AG08395 (cell line): ENCODE measurements at places on chromosomes 6 and 20.

- DNase-seq, result no peak
Observed at GRCh38 chr6:741410-742339, 48.7 kb upstream of the EXOC2 start.

GRCh38 chr6:21033575-21034026, 499.3 kb downstream of the CDKAL1 start:
- peak; percentile 82 for DNase-seq

- peak; percentile 44 for DNase-seq
Observed at GRCh38 chr6:135938576-135939207, 87.2 kb downstream of the PDE7B start.

- DNase-seq, result no peak
Observed at GRCh38 chr6:40588480-40588879, 1.3 kb upstream of the LRFN2 start.

DNA sequence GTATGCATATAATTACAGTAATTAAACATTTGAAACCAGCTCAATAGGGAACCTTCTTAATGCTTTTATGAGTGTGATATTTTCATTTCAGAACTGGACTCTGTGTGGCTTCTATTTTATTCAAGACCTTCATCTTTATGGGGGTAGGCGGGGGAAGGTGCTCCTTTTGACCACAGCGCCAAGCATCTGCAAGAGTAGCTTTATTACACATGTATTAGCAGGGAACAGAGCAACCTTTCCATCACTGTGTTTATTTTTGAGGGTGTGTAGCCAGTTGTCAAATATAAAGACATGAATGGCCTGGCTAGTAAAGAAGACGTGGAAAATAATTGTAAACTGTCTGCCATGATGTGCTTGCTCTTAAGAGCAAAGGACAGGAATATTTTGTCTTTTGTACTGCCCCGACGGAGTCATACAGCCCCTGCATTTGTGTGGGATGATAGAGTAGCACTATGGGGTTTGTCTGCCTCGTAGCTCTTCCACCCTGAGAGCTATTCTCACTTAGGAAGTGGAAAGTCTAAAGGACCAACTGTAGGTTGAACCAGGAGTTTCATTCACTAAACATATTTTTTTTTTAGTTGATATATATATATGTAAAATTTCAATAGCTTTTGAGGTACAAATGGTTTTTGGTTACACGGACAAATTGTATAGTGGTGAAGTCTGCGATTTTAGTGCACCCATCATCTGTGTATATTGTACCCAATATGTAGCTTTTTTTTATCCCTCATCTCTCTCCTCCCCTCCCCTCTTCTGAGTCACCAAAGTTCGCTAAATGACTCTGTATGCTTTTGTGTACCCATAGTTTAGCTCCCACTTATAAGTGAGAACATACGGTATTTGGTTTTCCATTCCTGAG, 91.2 kb downstream of the CARMIL1 start:
- DNase-seq, result no peak

DNA sequence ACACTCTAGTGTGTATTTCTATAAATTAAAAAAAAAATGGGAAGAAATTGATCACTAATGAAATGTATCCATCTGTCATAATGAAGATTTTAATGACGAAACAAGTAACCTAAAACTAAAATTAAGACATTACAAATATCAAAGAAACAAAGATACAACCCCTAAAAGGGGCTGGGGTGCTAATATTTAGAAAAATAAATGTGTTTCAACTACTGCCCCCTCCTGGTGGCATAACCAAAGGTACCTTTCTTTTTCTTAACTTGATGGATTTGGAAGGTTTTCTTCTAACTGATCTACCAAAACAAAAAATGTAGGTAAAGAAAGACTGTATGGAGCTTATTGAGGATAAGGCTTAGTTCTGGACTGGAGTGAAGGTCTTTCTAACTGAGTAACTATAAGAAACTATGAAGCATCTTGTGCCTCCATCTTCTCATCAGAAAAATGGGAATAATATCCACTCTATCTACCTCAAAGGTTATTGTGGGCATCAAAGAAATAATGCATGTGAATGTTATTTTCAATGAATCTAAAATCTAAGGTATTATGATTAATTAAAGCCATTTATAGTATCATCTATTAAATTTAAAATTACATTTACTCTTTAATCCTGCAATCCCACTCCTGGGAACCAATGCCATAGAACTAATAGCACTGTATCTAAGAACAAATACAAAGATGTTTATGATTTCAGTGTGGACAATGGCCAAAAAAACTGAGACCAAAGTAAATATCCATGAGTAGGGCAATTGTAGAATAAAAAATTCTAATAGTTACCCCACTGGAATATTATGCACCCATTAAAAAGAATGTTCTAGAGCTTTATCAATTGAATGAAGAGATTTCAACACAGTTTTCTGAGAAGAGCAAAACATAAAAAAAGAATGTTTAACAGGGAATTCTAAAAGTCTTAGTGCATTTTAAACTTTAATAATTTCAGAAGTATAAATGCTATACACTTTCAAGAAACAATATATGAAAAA, 117.2 kb downstream of the BACH2 start:
- no peak for DNase-seq

DNA sequence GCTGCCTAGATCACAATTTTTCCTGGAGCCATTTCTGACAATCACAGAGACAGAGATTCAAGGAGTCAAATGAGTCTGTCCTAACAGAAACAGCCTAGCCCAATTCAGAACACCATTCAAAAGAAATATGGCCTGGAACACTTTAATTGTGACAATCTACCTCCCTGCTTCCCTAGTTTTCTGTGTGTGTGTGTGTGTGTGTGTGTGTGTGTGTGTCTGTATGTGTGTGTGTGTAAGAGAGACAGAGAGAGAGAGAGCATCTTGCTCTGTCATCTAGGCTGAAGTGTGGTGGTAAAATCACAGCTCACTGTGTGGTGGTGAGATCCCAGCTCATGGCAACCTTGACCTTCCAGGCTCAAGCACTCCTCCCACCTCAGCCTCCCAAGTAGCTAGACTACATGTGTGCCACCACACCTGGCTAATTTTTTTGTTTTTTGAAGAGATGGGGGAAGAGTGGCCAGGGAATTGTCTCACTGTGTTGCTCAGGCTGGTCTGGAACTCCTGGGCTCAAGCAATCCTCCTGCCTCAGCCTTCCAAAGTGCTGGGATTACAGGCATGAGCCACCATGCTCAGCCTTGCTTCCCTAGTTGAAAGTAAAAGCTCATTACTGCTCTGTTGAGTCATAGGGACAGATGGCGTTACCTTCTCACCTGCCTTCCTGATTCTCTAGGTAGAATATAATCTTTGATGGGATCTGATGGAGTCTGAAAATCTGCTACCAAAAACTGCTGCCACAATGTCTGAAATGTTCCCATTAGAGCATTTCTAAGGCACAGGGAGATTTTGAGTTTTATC, 89.6 kb upstream of the BEND6 start:
- DNase-seq, result no peak

- DNase-seq, result peak; percentile 7
Observed at GRCh38 chr6:72689107-72689954, 67.5 kb downstream of the KCNQ5 start.

GRCh38 chr6:23559587-23560343, 566.2 kb upstream of the NRSN1 start:
- DNase-seq, result no peak

DNA sequence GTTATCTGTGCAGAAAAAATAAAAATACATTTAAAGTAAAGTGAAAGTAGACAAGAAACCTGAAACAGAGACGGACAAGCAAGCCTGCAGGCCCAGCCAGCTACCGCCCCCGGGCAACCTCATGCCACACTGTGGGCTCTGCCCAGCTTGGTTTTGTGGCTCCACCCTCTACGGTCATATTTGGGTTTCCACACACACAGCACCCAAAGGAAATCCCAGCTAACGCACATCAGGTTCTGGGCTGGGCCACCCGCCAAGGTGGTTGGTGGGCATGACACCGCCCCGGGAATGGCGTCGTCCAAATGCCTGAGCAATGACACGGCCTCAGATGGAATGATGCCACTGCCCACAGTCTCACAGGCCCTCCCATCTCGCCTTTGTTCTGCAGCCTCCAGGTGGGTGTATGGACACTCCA, 22.9 kb downstream of the FAM110A start:
- DNase-seq, result peak; percentile 77

DNA sequence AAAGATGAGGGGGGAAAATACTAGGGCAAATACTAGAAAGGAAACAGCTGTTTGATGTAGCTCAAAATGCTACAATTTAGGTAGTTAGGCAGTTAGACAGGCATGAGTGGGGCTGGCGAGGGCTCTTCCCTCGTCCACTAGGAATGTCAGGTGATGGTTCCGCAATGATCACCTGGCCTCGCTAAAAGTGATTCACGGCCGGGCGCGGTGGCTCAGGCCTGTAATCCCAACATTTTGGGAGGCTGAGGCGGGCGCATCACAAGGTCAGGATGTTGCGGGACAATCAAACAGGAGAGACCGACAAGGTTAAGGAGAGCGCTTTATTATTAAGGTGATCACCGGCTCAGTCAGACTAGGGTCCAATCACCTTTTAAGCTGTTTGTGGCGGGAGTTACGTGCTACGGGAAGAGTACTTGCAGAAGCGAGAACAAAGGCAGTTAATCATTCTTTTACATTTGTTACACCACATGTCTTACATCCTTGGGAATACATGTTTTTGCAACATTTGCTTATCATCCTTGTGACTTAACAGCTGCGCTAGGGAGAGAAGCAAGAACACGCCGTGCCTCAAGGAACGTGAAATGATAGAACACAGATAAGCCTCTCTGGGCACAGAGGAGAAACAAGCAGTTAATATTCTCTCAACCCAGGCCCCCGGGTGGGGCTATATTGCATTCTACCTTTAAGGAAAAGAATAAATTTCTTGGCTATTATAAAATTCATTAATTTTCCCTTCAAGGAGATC, 1025.4 kb downstream of the EYS start:
- no peak for DNase-seq

- DNase-seq, result no peak
Observed at GRCh38 chr6:101980924-101981323, 587.4 kb downstream of the GRIK2 start.

DNA sequence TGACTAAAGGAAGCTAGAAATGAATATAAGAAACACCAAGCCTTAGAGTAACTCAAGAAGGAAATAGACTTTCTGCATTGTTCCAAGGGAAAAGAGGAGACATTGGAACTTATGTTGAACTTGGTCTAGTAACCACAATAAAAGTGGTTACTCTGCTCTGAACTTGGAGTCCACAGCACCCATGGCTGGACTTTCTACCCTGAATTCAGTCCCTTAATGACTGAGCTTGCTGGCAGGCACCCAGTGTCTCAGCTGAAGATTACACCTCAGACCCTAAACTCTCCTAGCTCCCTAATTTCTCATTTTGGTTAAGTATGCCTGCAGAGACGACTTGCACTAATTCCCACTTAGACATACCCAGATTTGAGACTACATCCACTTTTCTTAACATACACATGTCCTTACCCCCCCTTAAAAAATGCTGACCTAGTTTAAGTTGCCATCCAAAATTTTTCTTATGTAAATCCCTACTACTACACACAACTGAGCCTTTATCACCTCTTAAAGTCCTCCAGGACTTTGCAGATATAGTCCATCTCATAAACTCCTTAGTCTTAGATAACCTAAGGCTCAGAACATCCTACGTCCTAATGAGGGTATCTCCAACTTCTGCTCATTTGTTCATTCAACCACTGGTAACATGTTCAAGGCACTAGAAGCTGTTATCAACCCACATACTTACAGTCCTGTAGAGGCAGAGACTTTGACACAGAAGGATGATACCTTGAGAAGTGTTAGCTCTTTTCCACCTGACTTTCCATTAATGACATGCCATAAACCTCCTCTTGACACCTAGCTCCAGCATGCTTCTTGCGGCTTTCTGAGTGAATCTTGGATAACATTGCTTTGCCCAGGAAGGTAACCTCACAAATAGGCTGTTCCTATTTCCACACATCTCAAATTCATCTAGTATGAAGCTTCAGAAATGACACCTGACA, 129.8 kb downstream of the ALDH8A1 start:
- no peak for DNase-seq

DNA sequence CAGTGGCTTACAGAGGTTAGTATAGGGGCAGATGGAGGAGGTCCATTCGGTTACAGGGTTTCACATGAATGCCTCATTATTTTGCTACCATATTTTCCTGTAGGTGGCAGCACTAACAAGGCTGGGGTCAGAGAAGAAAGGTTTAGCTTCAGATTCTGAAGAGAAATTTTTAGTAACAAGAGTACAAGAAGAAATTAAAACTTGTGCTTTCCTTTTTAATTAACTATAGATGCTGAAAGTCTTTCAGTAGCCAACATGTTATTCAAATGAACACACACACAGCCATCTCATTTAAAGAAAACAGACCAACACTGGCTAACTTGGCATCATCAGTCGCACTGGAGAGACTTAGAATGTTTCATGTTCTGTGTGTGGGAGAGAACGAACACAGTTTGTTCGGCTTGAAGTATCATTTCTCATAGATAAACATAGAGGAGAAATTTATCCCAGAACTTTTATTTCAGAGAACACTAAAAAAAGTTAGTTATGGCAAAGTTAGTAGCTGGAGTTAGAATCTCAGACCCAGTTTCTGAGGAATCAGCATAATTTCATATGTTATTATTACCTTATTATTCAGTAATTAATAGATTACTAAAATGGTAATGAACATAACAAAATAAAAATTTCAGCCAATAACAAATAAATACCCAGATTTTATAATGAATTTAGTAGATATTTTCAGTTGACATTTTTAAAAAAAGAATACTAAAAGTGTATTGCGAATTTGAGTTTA, 314.0 kb upstream of the RSPO3 start:
- DNase-seq, result peak; percentile 61

DNA sequence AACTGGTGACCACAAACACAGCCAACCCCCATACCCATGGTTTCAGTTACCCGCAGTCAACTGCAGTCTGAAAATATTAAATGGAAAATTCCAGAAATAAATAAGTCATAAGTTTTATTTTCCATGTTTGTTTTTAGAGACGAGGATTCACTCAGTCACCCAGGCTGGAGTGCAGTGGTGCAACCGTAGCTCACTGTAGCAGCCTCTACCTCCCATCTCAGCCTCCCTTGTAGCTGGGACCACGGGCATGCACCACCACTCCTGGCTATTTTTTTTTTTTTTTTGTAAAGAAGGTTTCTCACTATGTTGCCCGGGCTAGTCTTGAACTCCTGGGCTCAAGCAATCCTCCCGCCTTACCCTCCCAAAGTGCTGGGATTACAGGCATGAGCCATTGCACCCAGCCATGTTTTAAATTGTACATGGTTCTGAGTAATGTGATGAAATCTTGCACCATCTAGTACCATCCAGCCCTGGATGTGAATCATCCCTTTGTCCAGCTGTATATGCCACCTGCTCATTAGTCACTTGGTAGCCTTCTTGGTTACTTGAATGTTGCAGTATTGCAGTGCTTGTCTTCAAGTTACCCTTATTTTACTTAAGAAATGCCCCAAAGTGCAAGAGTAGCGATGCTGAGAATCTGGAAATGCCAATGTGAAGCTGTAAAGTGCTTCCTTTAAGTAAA, 14.5 kb downstream of the CSNK2A1 start:
- peak; percentile 47 for DNase-seq
